ENCODE measurements at places on chromosomes 4 and X. TPM values are rescaled to one million over a fixed set of nuclear protein-coding genes. Genes with fewer than 3 reads are reported as not detected.

DNA sequence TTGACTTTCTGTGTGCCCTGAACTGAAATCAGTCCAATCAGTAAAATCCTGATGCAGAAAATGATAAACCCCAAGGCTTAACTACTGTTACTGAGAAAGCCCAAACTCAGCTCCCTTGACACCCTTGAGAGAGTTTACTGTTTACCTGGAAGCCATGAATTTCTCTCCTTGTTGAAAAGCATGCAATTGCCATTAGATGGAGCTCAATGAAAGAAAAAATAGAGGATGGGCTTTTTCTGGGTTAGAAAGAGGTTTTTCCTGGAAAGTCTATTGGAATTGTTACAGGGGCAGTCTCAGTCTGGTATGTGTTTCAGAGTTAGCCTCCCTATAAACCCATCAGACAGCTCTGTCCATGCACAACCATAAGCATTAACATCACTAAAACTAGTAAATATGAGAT lies 66.4 kb upstream of the C4orf54 start:
- no peak for DNase-seq

DNA sequence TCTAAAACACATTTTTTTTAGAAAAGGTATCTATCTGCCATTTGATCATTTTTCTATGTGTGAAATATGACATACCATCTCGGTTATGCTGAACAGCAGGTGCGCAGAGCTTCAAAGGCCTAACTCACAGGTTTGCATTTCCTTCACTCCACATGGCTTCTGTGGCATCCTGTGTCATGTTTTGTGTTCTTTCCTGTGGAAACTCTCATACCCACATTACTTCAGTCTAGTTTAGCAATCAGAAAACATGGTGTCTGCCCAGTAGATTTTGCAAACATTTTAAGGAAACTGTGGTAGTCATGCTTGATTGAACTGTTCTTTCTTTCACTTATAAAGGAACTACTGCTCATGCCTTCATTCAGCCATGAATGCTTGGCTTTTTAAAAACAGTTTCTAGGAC lies 11.3 kb upstream of the ARAP2 start:
- no peak for DNase-seq

DNA sequence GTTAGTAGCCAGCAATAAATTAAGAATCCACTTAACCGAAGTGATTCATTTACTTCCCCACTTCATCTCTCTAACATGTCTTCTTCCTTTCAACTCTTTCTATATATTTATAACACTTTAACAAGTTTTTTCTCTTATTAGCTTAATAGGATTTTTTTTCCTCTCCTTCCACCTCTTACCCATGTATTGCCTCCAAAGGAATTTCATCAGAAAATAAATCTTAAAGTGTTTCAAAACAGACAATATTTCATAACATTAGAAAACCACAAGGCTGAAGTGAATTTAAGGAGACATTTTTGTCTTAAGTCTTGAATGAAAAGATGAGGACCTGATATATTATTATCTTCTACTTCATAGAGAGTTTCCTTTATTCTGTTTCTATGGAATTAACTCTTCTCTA lies 101.5 kb downstream of the PDGFC start:
- no peak for DNase-seq

F9 gene
- total RNA-seq: 0.08 TPM

- DNase-seq: no peak
Observed at GRCh38 chr4:32475710-32476109, 1755.5 kb downstream of the PCDH7 start.

DNA sequence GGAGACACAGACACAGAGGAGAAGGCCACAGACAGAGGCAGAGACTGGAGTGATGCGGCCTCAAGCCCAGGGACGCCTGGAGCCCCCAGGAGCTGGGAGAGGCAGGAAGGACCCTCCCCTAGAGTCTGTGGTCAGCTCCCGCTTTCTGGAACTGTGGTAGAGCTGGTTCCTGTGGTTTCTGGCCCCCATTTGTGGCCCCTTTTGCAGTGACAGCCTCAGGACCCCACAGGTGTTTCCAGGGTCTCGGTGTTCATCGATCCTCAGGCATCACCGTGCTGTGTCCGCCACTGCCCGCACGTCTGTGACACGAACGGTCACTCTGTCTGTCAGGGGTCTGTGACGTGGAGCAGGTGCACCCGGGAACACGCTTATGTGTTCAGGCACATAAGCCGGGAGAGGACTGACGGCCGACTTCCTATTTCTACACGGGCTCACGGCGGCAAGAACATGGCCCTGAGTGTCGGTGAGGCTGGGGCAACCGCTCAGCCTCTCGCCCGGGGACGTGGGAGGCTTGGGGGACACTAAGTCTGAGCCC lies 7.9 kb downstream of the GTPBP6 start:
- no peak for DNase-seq

DNA sequence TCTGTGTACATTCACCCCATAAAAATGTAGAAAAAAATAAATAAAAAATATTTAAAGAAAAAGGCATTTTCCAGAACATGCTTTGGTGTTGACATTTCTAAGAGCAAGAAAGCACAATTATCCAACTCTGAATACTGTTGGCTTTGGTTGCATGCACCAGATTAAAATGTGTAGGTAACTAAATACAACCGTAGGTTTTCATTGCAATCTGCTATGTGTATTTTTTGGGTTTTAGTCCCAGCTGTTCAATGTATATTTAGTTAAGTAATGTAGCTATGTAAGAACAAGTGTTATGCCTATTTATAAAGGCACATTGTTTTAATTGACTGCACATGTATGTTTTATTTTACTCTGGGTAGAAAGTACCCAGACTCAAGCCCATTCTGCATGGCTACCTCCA lies 108.1 kb upstream of the PAQR3 start:
- no peak for DNase-seq

REELD1 gene
- not detected for total RNA-seq

DNA sequence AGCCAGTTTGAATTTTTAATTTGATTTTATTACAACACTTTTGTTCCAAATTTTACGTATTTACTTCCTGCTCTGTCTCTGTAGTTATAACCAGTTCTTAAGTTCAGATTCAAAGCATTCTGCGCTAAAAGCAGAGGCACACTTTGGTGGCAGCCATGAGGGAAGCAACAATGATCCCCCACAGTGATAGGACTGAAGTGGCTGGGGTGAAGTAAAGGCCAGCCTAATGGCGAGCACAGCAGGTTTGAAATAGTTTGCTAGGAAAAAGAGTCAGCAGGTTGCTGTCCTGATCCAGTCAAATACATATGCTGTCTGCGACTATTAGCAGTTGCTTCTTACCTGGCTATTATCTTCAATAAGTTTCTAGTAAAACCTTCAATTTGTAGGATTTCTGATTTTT lies 176.3 kb downstream of the RPA4 start:
- no peak for DNase-seq

- no peak for DNase-seq
Observed at GRCh38 chrX:17563515-17563914, 173.8 kb upstream of the SCML1 start.

GRCh38 chr4:87108142-87108546 lies 112.3 kb downstream of the KLHL8 start:
- DNase-seq: peak; percentile 41

- DNase-seq: no peak
Observed at GRCh38 chr4:2996415-2996814, 33.0 kb downstream of the GRK4 start.

DNA sequence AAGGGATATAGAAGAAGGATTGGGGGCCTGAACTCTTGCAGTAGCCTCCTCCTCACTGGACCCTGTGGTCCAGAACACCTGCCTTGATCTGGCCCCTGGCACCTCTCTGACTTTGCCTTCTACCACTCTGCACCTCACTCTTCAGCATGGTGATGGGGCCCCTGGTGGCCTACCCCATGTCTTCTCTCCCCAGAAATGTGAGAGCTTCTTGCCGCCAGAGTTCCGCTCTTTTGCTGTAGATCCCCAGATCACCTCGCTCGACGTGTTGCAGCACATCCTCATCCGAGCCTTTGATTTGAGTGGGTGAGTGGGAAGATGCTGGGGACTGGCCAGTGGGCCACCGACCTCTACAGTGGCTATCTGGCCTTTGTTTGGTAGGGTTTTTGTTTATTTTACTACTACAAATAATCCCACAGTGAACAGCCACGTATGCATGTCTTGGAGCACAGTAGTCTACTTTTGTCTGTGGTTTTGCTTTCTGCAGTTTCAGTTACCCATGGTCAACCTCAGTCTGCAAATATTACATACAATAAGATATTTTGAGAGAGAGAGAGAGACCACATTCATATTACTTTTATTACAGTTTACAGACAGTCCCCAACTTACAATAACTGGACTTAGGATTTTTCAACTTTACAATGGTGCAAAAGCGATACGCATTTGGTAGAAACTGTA lies 1.8 kb downstream of the TBC1D25 start:
- no peak for DNase-seq

IL2RG gene
- 0.28 TPM for total RNA-seq

- no peak for DNase-seq
Observed at GRCh38 chr4:182897601-182898478, 19.3 kb downstream of the DCTD start.

- no peak for DNase-seq
Observed at GRCh38 chr4:94407846-94408245, 43.9 kb upstream of the PDLIM5 start.

MAGEA12 gene
- not detected for total RNA-seq

GRCh38 chr4:14867847-14868246 lies 134.4 kb upstream of the CPEB2 start:
- DNase-seq: no peak

DNA sequence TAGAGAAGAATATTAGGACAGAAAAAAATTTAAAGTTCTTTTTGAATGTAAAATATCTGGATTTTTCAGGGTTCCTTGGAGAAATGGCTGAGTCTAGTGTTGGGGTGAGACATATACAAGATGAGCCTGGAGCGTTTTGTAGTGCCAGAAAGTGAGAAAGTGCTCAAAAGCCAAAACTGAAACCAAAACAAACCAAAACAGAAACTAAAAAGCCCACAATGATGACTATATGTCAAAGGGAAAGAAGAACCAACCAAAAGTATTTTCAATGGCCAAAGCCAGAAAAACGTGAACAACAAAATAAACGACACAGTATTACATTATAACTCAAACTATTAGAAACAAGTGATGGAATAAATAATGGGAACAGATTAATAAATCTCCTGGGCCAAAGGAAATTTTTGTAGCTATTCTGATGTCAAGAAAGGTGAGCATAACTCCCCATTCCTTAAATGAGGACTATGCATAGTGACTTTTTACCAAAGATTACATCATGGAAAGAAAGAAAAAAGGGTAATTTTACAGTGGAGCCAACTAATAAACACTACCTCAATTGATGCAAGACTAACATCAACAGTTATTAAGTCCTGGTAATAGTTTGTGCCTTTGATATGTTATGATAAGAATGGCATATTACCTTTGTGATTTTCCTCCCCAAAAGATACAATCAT lies 1137.6 kb downstream of the C4orf33 start:
- no peak for DNase-seq

GRCh38 chr4:38489924-38490639 lies 173.9 kb upstream of the KLF3 start:
- DNase-seq: no peak

GRCh38 chr4:171565130-171565788 lies 247.9 kb upstream of the GALNTL6 start:
- DNase-seq: no peak

USP17L30 gene
- not detected for total RNA-seq

DNA sequence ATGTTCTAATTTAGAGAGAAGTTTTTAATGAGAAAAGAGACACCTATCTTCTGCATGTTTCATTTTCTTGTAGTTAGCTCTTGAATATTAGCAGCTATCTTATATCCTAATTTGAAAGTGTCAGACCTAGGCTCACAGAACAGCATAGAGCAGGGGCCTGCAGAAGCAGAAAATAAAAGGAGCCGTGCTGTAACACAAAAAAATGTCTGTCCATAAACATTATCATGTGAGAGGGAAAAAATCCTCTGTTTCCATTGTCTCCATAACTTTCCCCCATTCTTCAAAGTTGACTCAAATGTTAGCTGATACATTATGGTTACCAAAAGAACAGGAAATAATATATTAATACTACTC lies 329.2 kb upstream of the EPHA5 start:
- DNase-seq: no peak

DNA sequence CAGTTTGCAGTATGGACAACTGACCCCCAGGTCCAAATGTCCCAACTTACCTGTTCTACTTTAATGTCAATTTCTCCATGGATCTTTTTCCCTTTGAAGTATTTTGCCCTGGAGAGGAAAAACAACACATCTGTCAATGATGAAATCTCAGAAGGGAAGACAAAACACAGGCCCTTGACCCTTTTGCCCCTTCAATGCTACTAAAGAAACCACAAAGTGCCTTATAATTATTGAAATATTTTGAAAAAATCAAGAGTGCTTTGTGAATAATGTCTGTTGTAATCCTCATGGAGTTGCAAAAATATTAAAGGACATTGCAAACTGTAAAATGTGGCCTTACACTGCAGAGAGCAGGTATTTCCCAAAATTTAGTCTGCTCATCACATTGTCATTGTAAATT lies 12.6 kb downstream of the SYN1 start:
- no peak for DNase-seq

DNA sequence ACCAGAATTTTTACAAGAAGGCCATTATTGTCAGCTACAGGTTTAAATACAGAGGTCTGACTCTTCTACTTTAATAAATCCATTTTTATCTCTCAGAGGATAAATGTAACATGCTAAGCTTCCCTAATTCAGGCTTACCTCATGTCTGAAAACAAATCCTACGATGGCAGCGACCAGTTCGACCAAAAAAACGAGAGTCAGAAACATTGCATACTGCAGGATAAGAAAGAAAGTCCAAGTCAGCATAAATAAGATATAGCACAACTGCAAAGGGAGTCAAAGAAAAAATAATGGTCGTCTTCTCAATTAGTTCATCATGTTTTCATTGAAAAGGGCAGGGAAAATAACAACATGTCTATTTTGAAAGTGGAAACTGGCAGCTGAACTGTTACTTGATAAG lies 1.6 kb downstream of the TSPAN6 start:
- no peak for DNase-seq

IL9R gene
- 0.46 TPM for total RNA-seq

NAP1L2 gene
- 1.8 TPM for total RNA-seq

CT45A10 gene
- not detected for total RNA-seq

DNA sequence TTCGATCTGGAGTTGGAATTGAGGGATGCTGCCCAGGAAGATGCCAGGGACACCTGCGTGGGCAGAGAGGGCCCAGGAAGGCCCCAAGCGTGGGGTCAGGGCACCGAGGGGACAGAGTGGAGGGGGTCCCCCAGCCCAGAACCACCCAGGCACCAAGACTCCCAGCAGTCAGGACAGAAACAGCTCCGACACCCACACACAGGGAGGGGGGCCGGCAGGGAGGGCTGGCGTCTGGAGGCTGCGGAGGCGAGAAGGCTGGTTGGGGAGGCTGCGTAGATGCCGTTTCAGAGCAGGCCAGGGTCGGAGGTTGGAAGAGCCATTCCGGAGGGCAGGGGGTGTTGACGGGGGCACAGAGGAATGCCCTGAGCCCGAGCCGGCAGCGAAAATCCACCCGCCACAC lies 23.6 kb downstream of the ATP5ME start:
- DNase-seq: no peak
